Effector CD4-positive, alpha-beta T cell (primary cell): ENCODE measurements at places on chromosomes 16 and 17.

GRCh38 chr16:20673882-20674683 lies 23.4 kb downstream of the ACSM1 start:
- DNase-seq, result no peak

- no peak for DNase-seq
Measured at GRCh38 chr17:30256756-30257506, 21.4 kb upstream of the SLC6A4 start.

DNA sequence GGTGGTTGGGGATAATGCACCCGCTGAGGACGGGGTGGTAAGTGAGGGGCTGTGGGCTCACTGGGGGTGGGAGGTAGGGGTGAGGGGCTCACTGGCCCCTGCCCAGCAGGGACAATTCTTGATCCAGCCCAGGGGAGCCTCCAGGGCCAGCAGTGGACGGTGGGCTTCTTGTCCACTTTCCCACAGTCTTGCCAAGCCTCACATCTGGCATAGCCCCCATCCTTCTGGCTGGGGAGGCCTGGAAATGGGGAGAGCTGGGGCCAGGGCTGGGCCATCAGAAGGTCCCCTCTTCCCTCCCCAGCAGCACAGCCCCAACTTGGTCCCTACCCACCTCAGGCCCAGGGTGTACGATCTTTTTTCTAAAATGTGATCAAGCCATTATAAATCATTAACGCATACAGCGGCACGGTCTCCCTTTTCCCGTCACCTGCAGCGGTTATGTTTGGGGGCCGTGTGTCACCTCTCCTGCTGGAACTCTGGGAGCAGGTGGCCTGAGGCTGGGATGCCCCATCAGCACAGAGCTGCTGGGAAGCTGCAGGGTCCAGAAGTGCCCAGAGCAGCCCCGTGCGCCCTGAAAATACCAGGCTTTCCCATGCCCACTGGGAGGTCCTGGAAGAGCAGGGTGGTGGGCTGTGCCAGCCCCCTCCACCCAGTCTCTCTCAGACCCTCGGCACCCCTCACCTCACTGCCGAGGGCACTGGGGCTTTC lies 7.2 kb upstream of the SETD6 start:
- DNase-seq, result no peak

GRCh38 chr17:9242497-9242881 lies 221.2 kb downstream of the NTN1 start:
- no peak for DNase-seq

DNA sequence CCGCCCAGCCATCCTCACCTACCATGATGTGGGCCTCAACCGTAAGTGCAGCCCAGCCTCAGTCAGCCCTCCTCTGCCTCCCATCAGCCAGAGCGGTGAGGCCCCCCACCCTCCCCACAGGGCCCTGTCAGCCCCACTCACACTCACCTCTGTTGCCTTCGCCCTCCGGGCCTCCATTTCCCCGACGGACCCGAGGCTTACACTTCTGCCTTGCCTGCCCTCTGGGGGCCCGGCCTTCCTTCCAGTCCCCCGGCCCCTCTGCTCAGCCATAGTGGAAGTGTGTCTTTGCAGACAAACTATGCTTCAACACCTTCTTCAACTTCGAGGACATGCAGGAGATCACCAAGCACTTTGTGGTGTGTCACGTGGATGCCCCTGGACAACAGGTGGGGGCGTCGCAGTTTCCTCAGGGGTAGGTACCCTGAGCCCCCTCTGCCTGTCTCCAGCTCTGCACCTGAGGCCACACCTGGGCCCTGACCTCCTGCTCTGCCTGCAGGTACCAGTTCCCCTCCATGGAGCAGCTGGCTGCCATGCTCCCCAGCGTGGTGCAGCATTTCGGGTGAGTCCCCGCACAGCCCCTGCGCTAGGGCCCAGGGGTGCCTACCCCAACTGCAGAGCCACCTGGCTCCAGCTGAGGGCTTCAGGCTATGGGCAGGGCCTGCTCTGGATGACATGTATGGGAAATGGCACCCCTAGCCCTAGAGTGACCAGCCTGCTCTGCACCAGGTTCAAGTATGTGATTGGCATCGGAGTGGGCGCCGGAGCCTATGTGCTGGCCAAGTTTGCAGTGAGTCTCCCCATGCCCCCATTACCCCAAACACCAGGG lies 4.1 kb downstream of the NDRG4 start:
- DNase-seq, result no peak

- DNase-seq, result no peak
Measured at GRCh38 chr17:74404789-74405188, 27.1 kb upstream of the GPRC5C start.

DNA sequence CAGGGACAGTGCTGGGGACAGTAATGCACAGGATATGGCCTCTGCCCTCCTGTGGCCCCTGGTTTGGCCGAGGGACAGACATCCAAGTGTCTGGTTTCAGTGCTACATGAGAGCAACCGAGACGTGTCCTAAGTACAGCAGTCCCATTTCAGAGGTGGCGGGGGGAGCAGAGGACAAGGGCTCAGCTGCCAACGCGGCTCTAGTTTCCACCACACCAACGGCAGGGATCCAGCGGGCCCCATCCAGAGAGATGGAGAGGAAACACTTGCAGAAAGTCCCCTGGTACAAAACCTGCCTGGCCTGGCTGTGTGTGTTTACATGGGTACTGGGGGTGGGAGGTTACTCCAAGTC lies 125.8 kb upstream of the SMURF2 start:
- no peak for DNase-seq

GRCh38 chr16:15879255-15879811 lies 9.1 kb downstream of the CEP20 start:
- DNase-seq, result no peak

- peak; percentile 52 for DNase-seq
Measured at GRCh38 chr17:2058586-2059546, 4.0 kb downstream of the HIC1 start.

DNA sequence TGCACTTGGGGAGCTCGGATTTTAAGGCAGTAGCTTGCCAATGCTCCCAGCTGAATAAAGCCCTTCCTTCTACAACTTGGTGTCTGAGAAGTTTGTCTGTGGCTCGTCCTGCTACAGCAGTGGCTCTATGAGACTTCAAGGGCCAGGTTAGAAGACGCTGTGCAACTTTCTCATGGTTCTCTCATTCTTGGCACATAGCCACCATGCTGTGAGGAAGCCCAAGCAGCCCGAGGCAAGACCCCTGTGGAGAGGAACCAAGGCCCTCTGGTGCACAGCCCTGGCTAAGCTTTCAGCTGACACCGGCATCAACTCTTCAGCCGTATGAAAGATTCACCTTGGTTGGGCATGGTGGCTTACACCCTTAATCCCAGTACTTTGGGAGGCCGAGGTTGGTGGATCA lies 116.9 kb upstream of the EEF2KMT start:
- no peak for DNase-seq

- DNase-seq, result no peak
Measured at GRCh38 chr16:79876332-79876730, 275.8 kb upstream of the MAF start.

DNA sequence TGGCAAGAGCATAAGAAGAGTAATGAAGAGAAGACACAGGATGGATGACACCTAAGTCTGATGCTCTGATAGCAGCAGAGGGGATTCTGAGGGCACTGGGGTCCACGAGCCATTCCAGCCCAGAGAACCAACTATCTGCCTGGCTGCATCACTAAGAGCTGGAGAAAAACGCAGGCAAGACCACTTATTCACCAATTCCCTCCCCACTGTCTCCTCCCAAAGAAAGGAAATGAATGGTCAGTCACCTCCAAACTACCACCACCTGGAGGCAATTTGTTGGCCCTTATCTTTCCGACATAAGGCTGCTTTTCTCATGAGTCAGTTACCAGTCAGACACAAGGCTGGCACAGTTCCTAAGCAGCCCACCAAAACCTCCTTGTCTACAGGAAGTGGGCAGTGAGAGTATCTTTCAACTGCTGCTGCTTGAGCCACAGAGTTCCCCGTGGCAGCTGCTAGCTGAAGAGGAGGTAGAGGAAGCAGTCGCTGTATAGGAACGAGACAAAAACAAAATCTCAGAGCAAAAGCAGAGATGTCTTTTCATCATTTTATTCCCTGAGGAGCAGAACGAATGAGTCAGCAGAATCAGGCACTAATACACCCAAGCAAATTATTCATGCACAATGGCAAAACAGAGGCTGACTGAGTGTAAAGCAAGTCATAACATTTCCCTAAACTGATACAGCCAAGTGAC lies 111.1 kb downstream of the SMG6 start:
- peak; percentile 17 for DNase-seq

GRCh38 chr17:34130544-34130943 lies 124.5 kb upstream of the CCL2 start:
- DNase-seq, result no peak

DNA sequence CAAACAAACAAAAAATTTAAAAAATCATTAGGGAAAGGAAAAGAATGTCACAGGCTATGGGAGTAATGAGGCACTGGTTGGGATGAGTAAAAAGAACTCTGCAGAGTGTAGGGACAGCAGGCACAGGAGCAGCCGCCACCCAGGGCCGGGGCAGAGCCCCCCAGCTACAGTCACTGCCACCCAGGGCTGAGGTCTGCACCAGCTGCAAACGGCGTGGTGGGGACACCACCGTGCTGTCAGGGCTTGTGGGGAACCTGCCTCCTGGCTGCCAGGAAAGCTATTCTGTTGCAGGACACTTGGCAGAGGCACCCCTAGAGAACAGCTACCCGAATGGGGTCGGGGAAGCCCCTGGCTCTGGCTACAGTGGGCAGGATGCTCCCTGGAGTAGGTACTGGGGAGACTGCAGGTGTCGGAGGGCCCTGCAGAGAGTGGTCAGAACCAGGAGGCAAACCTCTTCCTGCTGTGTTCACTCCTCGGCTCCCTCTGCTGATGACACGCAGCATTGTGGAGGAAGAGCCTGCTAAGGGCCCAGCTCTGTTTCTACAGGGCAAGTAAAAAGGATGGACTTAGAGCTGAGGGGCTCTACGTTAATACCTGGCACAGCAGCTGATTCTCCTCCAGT lies 32.3 kb upstream of the CAPN15 start:
- DNase-seq, result no peak

- no peak for DNase-seq
Measured at GRCh38 chr16:783404-784161, 4.6 kb downstream of the RPUSD1 start.

DNA sequence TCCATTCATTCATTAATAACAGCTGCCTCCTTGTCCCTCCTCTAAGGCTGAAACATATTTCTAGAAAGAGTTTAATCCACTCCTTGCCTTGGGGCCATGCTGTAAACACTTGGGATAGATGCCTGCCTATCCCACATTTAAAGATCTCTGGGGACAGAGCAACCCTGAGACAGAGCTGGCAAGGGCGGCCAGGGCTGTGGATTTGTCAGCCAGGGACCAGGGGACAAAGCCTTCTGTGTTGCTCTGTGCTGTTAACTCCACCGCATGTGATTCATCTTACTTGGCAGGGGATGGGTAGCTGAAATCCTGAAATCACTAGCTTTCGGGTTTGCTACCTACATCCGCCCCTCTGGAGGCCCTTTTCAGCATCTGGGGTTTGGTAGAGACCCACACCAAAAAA lies 392.9 kb downstream of the SLC39A11 start:
- no peak for DNase-seq

DNA sequence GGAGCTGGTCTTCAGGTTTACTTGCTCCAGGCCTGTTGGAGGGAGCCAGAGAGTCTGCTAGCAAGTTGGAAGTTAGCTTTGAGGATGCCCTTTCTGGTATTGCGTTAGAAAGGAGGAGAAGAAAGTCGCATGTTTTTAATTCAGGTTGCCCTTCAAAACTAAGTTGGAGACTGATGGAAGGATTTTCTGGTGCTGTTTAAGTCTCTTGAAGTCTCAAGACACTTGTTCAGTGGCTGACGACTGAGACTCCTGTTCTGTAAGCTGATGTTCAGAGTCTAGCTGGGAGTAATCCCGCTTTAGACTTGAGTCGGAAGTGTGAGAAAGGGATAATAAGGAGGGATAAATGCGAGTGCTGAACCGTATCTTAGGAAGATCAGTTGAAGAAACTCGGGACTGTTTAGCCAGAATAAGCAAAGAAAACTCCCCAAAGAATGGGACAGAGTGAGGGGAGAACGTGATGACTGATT lies 740 bp downstream of the AATF start:
- DNase-seq, result no peak

DNA sequence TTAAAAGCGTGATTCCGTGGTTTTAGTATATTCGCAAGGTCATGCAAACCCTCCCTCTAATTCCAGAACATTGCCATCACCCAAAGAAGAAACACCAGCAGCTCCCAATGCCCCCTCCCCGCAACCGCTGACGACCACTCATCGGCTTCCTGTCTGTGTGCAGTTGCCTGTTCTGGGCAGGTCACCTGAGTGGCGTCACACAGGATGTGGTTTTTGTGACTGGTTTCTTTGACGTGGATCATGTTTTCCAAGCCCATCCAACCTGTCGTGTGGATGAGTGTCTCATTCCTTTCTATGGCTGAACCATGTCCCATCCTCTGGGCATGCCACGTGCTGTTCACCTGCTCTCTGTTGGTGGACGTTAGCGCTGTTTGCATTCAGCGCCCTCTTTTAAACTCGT lies 8.2 kb upstream of the ATP2C2 start:
- no peak for DNase-seq

DNA sequence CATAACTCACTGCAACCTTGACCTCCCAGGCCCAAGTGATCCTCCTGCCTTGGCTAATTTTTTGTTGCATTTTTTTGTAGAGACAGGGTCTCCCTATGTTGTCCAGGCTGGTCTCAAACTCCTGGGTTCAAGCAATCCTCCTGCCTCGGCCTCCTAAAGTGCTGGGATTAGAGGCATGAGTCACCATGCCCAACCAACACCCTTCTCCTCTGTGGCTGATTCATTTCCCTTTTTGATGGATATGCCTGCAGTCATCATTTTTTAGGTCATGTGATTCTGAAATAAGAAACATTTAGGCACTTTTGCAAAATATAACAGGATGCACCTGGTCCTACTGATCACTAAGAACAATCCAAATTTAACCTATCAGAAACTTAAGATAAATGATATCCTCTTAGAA lies 44.0 kb upstream of the YPEL2 start:
- no peak for DNase-seq

GRCh38 chr16:72847187-72848027 lies 200.5 kb downstream of the ZFHX3 start:
- no peak for DNase-seq

GRCh38 chr16:65062736-65063583 lies 58.9 kb downstream of the CDH11 start:
- DNase-seq, result no peak

DNA sequence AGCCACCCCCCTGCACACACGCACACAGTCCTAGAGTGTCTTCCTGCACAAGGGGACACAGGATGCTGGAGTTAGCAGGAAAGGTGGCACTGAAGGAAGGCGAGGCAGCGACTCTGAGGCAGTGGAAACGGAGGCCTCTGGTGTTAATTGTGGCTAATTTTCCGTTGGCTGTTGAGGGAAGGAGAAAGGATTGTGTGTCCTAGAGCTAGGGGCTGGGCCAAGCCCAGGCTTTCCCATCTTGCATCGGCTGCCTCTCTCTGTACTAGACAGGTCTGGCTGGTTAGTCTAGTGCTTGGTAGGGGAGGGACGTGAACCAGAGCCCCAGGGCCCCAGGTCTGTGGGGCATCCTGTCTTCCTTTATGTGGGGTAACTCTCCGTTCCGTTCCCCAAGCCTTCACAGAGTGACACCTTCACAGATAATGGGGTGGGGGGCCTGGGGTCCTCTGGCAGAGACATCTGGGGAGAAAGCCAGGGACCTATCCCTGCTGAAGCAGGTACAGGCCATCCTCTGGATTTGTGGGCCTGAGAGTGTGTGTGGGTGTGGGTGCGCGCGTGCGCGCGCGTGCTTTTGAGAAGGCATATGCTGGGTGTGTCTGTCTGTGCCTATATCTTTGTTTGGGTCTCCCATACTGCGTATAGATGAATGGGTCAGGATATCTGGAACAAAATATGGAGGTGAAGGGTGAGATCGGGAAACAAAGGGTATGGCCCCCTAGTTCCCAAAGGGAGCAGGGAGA lies at the start of gene CHD3:
TSS of gene CHD3 (plus strand) at position 606 of the 737 bp plus-strand sequence. CDS start 212 bp downstream, outside the sequence.
- DNase-seq, result peak; percentile 16
